Naive thymus-derived CD4-positive, alpha-beta T cell (primary cell): ENCODE measurements at places on chromosomes 1 and 21. TPM values are rescaled to one million over a fixed set of nuclear protein-coding genes. Genes with fewer than 3 reads are reported as not detected.
A peak's percentile ranks its signal among the peaks of the same experiment; 100 is the strongest.

CD84 gene
- 32.3 TPM for total RNA-seq

GJA5 gene
- not detected for total RNA-seq

CELA2B gene
- not detected for total RNA-seq

GRCh38 chr21:23890652-23891051, 1716.6 kb downstream of the MRPL39 start:
- no peak overlapping the region for H3K27ac ChIP-seq
- DNase-seq: no peak
- H3K4me1 ChIP-seq: no peaks in the 10 kb centered on the region
- no peaks in the 10 kb centered on the region for H3K36me3 ChIP-seq

WDR64 gene
- total RNA-seq: 0.66 TPM

GRCh38 chr1:210448297-210448892, 119.7 kb downstream of the HHAT start:
- no peaks in the 10 kb centered on the region for H3K36me3 ChIP-seq
- no peak for DNase-seq
- H3K27ac ChIP-seq: no peak overlapping the region

DNA sequence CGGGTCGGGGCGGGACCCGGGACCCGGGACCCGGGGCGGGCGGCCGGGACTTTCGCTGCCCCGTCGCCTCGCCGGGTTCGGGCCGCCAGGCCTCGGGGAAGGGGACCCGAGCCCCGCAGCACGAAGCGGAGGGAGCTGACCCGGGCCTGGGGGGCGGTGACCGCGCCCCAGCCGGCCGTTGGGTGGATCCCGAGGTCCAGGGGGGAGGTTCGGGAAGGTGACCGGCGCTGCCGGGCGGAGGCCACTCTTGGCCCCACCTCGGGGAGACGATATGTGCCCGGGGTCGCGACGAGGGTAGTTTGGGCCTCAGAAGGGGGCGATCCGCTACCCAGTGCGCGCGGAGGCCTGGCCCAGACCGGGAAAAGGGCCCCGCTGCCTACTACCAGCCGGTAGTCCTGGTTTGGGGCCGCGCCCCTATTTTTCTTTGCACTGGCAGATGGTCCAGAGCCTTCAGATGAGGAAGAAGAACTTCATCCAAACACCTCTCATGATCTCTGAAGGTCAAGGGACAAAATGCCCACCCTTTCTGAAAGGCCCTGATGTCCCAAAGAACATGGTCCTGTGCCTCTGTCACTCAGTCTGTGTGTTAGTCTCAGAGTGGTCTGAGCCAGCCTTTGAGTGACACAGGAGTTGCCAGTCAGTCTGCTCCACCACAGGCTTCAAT, 766 bp downstream of the AGO4 start:
- peaks cover 33% of the 10 kb centered on the region for H3K4me1 ChIP-seq
- H3K4me3 ChIP-seq: peak overlapping the region; percentile 73
- peak; percentile 11 for DNase-seq
- H3K27me3 ChIP-seq: no peaks in the 10 kb centered on the region

CIART gene
- total RNA-seq: 1.5 TPM

- H3K27me3 ChIP-seq: no peaks in the 10 kb centered on the region
- H3K4me1 ChIP-seq: no peaks in the 10 kb centered on the region
- no peak overlapping the region for H3K27ac ChIP-seq
These were observed 178.5 kb upstream of the DEPDC1 start for GRCh38 chr1:68675336-68675735.

GRCh38 chr1:18783705-18784481, 75.6 kb downstream of the TAS1R2 start:
- H3K4me3 ChIP-seq: no peak overlapping the region
- H3K27ac ChIP-seq: no peak overlapping the region
- DNase-seq: no peak

DNA sequence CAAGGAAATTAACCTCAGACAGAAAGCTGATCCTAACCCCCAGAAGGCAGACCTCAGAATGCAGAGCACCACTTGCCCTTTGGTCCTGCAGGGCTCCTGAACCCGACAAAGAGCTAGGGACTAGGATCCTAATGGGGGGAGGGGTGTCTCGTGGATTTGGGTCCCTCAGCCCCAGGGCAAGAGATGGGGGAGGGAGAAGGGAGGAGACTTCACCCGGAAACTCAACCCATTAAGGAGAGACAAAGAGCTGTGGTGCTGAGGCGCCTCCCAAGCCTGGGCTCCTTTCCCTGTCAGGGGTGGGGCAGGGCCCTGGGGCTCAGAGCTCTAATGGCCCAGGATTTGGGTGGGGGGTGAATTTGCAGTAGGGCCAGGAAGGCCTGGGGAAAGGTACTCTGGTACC, 2.9 kb downstream of the NECTIN4 start:
- no peaks in the 10 kb centered on the region for H3K4me1 ChIP-seq
- H3K27ac ChIP-seq: no peak overlapping the region
- H3K4me3 ChIP-seq: no peak overlapping the region
- H3K27me3 ChIP-seq: no peaks in the 10 kb centered on the region
- no peak for DNase-seq

DNA sequence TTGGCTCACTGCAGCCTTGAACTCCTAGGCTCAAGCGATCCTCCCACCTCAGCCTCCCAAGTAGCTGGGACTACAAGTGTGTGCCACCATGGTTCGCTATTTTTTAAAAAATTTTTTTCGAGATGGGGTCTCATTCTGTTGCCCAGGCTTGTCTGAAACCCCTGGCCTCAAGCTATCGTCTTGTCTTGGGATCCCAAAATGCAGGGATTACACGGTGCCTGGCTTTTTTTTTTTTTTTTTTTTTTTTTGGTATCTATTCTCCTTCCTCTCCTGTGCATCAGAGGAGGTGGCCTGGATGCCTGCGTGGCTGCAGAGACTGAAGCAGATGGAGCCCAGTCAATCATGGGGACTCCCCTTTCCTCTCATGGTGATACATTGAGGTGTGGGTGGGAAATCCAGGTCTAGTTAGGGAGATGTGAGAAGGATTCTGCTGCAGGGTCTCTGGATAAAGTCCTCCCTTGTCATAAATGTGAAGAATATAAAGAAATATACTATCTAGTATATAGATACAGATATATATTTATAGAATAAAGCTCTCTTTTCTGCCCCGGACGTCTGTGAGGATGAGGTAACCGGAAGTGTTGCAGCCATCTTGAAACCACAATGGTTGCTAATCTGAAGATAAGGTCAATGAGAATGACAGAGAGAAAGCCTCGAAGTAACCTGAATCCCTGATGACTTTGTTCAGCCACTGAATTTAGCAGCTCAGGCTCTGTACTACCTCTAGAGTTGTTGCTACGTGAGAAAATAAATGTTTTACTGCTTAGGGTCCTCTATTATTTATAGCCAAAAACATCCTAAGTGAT, 19.5 kb upstream of the RGSL1 start:
- peaks cover 8% of the 10 kb centered on the region for H3K4me1 ChIP-seq
- no peak overlapping the region for H3K4me3 ChIP-seq
- no peaks in the 10 kb centered on the region for H3K36me3 ChIP-seq

- H3K27ac ChIP-seq: no peak overlapping the region
- no peak for DNase-seq
- no peak overlapping the region for H3K4me3 ChIP-seq
- no peaks in the 10 kb centered on the region for H3K36me3 ChIP-seq
These were observed 107.7 kb upstream of the LMO4 start for GRCh38 chr1:87220993-87221392.

GRCh38 chr1:171606402-171606941, 15.6 kb upstream of the MYOCOS start:
- no peaks in the 10 kb centered on the region for H3K36me3 ChIP-seq
- DNase-seq: no peak
- no peak overlapping the region for H3K4me3 ChIP-seq
- no peaks in the 10 kb centered on the region for H3K4me1 ChIP-seq

JTB gene
- 107 TPM for total RNA-seq

DNA sequence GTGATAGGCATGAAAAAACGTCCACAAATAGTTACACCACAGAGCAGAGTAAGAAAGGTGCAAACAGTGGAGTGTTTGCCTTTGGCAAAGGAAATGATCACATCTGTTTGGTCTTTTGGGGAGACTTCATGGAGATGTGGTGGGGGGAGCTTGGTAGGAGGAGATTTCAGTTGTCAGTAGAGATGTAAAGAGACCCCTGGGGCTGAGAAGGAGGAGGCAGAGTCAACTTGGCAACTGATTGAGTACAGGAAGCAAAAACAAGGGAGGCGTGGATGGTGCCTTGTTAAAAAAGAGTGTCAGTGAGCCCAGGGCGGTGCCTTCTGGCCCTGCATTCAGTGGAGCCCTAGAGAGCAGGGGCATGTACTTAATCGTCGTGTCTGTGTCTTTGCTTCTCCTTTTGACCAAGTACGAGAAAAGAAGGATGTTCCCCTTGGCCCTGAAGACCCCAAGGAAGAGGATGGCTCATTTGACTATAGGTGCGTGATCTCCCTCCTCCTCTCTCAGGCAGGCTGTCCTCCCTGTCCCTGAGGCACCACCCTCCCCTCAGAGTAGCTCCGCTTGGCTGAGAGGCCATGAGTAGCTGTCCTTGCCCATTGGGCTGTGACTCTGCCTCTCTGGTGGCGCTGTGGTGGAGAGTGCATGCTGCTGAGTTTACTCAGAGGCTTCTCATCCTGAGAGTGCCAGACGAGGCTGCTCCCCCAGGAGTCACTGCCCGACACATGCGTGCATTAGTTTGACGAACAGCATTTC, 30.4 kb upstream of the CNTN2 start:
- no peaks in the 10 kb centered on the region for H3K27me3 ChIP-seq
- DNase-seq: no peak
- H3K27ac ChIP-seq: no peak overlapping the region
- H3K4me3 ChIP-seq: no peak overlapping the region
- H3K4me1 ChIP-seq: no peaks in the 10 kb centered on the region

DNA sequence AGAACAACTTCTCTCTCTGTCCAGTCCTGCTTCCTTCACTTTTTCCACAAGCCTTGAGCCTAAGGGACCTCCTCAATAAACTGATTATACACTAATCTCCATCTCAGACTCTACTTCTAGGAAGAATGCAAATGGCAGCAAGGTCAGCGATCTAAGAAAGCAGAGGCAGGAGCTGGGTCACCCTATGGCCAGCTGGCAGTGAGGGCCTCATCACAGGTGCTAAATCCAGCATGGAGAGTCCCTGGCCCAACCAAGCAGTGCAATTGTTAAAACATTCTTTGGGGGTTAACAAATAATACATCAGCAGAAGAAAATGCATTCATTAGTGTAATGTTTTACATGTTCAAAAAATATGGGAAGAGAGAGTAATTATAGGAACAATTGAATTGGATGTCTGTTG, 416.0 kb downstream of the SIPA1L2 start:
- no peak for DNase-seq
- no peak overlapping the region for H3K4me3 ChIP-seq
- H3K36me3 ChIP-seq: no peaks in the 10 kb centered on the region

- H3K4me3 ChIP-seq: no peak overlapping the region
- H3K27me3 ChIP-seq: no peaks in the 10 kb centered on the region
- no peak for DNase-seq
These were observed 5.0 kb downstream of the NOS1AP start for GRCh38 chr1:162074276-162075005.

DNA sequence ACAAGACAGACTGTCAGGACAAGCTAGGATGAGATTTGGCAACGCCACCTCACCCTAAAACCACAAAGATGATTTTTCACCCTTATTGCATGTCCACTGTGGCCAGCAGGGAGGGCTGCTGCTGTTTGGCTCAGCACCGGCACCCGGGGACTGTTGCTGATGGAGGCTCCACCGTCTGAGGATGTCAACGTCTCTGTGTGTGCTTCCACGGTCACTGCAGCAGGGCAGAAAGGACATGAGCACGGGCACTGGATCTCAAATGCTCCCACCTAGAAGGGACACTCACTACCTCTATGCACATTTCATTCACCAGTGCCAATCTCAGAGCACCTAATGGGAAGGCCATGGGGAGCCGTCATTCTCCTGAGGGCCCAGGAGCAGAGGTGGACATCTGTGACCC, 599.6 kb downstream of the PTPRU start:
- H3K4me3 ChIP-seq: no peak overlapping the region
- no peaks in the 10 kb centered on the region for H3K4me1 ChIP-seq
- DNase-seq: no peak
- H3K27ac ChIP-seq: no peak overlapping the region

GRCh38 chr1:43716559-43717281, 9.4 kb downstream of the ST3GAL3 start:
- H3K27me3 ChIP-seq: no peaks in the 10 kb centered on the region
- no peaks in the 10 kb centered on the region for H3K4me1 ChIP-seq
- H3K27ac ChIP-seq: no peak overlapping the region
- no peak overlapping the region for H3K4me3 ChIP-seq
- no peak for DNase-seq

DNA sequence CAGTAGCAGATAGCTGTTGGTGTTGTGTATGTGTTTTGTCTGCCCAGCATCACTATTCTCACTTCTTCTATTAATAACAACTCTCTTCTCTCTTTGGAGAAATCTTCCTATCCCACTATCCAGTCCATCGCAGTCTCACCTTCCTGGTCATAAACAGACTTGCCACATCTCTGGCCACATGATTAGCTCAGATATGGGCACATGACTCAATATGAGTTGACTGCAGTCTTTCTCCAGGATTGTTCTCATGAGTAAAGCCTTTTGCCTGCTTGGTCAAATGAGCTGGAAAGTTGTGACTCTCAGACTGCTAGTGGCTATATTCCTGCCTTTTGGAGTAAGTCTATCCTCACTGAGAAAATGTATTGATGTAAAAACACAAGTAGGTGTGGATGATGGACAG, 32.9 kb upstream of the TADA1 start:
- no peaks in the 10 kb centered on the region for H3K4me1 ChIP-seq
- H3K36me3 ChIP-seq: no peaks in the 10 kb centered on the region
- H3K27ac ChIP-seq: no peak overlapping the region
- no peak for DNase-seq
- no peak overlapping the region for H3K4me3 ChIP-seq

FCRL4 gene
- total RNA-seq: not detected

FCRL5 gene
- total RNA-seq: not detected in 2 replicates

DNA sequence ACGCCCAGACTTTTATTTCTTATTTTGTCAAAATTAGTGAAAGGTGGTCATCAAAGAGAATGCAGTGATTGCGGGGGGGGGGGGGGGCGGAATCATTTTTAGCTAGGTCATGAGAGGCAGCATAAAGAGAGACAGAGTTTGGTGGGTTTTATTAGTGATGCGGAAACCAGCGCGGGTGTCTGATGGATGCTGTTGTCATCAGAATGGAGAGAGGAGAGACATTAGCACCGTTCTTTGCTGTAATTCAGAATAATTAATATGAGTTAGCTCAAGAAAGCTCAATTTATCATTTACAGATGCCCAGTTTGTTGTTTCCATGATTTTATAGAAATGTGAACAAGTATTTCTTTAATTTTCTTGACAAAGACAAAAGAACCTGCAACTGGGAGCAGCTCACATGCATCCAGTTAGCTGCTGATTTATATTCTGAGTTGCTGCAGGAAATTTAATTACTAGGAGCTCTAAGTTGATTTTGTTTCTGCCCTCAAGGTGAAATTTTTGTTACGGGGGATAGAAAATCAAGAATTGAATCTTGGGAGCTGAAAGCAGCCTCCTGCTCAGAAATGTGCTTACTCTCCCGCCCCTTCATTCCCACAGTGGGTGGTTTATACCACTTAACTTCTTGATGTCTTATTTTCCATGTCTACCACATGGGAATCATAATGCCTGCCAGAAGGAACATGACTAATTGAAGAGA, 133.4 kb upstream of the MAP1LC3C start:
- DNase-seq: no peak
- H3K4me3 ChIP-seq: no peak overlapping the region
- H3K27ac ChIP-seq: no peak overlapping the region
- no peaks in the 10 kb centered on the region for H3K4me1 ChIP-seq

GRCh38 chr1:37135032-37135431, 100.7 kb upstream of the GRIK3 start:
- no peak for DNase-seq
- H3K27ac ChIP-seq: no peak overlapping the region
- H3K36me3 ChIP-seq: no peaks in the 10 kb centered on the region
- no peaks in the 10 kb centered on the region for H3K4me1 ChIP-seq
- H3K4me3 ChIP-seq: no peak overlapping the region

GRCh38 chr1:245242989-245243388, 88.2 kb downstream of the KIF26B start:
- H3K4me3 ChIP-seq: no peak overlapping the region
- H3K27ac ChIP-seq: no peak overlapping the region
- DNase-seq: no peak
- no peaks in the 10 kb centered on the region for H3K4me1 ChIP-seq
- no peaks in the 10 kb centered on the region for H3K27me3 ChIP-seq
